ENCODE measurements at places on chromosomes 1 and 21.

- no peak for DNase-seq
Observed at GRCh38 chr1:110481968-110482623, 31.1 kb downstream of the PROK1 start.

DNA sequence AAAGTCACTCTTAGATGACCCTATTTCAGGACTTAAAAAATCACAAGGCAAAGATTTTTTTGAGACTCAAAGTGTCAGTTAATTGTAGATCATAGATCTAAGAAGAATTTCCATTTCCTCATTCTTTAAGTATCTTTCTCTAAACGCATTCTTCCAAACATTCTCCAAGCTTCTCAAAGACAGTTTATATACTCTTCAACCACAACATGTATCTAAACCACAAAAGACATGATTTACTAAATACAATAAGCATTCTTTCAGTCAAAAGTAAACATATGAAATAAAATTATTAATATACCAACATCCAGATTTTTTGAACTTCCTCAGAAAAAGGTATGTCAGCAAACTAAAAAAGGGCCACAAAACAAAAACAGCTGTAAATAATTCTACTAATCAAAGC is 24.4 kb downstream of the RC3H1 start:
- DNase-seq, result no peak

DNA sequence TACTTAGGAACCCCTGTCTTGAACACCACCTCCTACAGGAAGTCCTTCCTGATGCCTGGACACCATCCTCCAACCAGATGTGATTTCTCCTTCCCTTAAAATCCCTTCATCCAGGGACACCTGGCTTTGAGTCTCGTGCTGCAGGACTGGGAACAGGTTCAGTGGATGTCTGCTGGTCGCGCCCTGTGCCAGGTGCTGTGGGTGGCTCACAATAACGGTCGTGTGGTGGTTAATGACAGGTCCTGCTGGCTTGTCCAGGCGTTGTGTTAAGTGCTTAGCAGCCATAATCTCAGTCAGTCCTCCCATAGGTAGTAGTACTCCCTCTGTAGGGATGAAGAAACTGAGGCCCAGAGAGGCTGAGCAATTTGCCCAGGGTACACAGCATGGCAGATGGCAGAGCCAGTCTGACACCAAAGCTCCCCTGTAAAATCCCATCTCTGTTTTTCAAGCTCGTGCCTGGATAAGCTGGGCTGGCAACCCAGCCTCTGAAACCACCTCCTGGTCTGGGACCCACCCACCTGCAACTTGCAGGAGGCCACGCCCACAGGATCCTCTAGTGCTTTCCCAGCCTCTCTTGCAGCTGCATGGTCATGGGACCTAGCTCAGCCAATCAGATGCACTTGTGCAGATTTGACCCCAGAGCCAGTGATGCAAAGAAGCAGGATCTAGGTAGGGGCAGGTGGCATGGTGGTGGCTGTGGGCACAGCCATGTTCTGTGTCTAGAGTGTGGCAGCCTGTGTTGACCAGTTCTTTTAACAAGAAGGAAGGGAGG is 106.0 kb upstream of the IFFO2 start:
- no peak for DNase-seq

GRCh38 chr1:27513528-27513927 is 23.6 kb upstream of the WASF2 start:
- DNase-seq, result no peak

DNA sequence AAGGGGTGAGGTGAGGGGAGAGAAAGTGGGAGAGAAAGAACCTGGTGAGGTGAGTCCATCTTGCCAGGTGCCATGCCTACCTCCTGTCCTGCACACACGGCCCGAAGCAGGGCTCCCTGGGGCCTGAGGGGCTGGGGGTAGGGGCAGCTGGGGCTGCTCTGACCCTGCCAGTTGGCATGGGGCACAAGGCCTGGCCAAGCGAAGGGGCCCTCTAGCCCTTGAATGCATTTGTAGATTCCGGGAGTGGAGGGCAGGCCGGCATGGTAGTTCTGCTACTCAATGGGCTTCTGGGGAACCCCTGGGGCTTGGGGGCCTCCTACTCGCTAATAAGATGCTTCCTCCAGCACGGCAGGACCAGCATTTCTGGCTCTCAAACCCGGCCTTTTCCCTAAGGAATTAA is 3.6 kb upstream of the PRDM16 start:
- no peak for DNase-seq

- DNase-seq, result no peak
Observed at GRCh38 chr1:151915061-151915686, 5.9 kb upstream of the THEM4 start.

GRCh38 chr1:150516616-150517015 is 1.1 kb downstream of the FALEC start:
- no peak for DNase-seq

- DNase-seq, result no peak
Observed at GRCh38 chr21:38327984-38328383, 71.2 kb downstream of the KCNJ15 start.

DNA sequence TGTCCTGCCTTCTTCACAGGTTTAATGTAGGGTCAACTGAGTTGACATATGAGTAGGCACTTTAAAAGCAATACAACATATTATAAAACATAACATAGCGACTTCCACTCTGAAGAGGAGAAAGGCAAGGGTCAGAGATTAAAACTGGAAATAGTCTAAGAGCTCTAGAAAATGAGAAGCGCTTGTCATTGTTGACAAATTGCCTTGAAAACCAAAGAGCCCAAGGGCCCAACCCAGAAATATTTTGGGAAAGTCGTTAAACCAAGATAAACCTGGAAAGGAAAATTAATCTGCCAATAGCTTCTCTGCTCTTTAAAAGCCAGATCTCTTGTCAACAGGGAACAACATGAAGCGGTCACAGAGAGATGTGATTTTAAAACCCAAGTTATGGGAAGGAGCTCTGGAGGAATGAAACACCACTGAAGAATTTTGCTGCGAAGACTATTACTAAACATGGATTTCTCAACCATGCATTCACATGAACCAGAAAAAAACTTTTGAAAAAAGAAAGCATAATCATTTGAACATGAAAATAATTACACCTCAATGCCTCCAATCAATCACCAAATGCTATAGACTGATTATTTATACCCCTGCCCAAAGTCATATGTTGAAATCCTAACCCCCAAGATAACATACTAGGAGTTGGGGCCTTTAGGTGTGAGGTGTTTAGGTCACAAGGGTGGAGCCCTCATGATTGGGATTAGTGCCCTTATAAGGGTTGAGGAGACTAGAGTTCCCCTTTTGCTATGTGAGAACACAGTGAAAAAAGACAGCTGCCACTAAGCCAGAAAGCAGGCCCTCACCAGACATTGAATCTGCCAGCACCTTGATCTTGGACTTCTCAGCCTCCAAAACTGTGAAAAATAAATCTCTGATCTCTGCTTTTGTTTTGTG is 33.0 kb upstream of the MTF1 start:
- no peak for DNase-seq

DNA sequence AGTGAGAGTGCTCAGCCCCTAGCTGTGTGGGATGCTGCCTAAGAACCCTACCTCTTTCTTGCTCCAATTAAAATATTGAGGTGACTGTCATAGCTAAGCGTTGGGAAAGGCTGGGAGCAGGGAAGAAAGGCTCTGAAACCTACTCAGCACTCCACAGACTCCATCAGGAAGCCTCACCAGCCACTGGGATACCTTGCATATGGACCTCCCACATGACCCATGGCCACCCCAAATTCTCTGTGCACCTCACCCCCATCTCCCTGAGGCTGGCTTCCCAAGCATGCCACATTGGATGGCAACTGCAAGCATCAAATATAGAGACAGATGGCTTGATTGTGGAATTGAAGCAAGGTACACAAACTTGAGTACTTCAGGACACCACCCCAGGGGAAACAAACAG is 41.8 kb downstream of the FLVCR1 start:
- DNase-seq, result no peak

- DNase-seq, result peak; percentile 2
Observed at GRCh38 chr1:96236156-96236739, 485.3 kb upstream of the PTBP2 start.

GRCh38 chr1:245107776-245108114 is 47.0 kb upstream of the KIF26B start:
- DNase-seq, result no peak

- DNase-seq, result no peak
Observed at GRCh38 chr1:150575518-150576366, 3.7 kb downstream of the MCL1 start.

DNA sequence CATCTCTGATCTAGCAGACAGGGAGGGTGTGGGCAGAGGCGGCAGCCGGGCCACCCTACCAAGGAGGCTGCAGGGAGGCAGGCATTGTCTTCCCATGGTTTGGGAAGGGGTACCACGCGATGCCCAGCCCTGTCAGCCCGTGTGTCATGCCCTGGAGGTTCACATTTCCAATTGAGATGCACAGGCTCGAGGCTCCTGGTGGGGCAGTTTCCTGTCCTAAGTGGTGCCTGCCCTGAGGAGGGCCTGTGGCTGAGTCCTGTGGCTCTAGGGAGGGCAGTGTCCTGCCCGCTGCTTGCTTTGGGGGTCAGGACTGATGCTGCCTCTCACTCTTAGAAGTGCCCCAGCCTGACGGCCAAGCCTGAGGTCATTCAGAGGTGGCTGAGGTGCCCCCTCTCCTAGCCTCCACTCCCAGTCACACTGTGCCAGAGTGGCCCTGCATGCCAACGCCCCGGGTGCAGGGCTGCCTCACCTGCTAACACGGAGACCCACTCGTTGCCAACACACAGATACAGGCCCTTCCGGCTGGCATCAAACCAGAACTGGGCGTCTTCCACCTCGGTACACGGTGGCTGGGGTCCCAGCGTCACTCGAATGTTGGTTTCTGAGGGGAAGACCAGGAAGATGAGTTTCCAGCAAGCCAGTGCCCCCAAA is 11.9 kb downstream of the KRTAP10-1 start:
- DNase-seq, result no peak

GRCh38 chr1:230230273-230230672 is 163.2 kb downstream of the GALNT2 start:
- DNase-seq, result no peak

DNA sequence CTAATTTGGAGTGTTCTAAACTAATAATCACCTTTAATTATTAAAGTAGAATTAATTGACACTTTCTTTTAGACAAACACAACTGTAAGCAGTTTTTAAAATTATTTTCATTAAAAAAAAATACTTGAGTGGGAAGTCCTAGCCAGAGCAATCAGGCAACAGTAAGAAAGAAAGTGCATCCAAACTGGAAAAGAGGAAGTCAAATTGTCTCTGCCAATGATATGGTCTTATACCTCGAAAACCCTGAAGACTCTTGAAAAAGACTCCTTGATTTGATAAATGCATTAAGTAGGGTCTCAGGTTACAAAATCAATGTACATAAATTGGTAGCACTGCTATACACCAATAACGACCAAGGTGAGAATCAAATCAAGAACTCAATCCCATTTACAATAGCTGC is 83.0 kb upstream of the GADD45A start:
- DNase-seq, result no peak

DNA sequence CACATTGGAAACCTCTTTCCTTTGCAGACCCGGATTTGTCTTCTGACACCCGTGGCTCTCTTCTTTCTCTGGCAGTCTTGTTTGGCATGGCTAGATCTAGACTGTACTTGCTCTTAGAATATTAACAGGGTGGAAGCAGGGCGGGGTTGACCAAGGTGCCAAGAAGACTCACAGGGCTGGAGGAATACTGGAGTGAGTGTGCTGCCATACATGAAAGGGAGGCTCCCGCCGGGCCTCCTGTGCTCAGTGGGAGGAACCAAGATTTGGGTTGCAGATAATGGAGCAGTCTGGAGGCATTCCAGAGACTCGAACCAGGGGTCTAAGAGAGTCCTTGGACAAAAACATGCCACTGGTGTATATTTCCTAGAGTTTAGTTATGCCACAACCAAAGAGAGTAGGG is 27.6 kb upstream of the SNX27 start:
- no peak for DNase-seq

GRCh38 chr1:169779970-169780369 is 14.7 kb downstream of the METTL18 start:
- no peak for DNase-seq

DNA sequence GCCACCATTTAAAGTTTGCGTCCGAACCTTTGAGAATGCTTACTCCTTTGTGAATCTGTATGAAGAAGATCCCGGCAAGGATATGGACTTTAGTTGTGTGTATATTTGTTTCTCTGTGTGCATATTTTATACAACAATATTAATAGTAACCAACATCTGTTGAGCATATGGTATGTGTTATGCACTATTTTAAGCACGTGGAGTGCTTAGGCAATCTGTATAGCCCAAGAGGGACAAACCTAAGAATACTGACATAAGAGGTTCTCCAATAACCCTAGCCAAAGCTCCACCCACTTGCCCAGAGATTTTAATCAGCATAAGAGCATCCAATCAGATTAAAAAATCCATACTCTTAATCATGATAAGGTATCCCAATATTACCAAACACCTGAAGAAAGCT is 92.7 kb downstream of the MAB21L3 start:
- no peak for DNase-seq

DNA sequence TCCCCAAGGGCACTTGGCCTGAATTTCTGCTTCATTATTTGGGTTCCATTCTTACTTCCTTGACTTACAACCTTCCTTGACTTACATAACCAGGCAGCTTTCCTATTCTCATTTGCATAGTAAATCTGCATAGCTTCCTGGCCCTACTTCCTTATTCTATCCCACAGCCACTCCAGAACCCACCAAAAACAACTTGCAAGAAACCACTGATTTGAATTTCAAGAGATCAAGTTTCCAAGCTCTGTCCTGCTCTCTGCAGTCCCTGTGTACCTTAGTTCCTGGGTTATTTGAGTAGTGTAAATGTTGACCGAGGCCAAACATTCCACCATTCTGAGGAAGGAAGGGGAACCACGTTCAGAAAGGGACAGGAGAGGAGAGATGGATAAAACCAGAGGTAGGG is 603.3 kb downstream of the PTPRC start:
- DNase-seq, result no peak

DNA sequence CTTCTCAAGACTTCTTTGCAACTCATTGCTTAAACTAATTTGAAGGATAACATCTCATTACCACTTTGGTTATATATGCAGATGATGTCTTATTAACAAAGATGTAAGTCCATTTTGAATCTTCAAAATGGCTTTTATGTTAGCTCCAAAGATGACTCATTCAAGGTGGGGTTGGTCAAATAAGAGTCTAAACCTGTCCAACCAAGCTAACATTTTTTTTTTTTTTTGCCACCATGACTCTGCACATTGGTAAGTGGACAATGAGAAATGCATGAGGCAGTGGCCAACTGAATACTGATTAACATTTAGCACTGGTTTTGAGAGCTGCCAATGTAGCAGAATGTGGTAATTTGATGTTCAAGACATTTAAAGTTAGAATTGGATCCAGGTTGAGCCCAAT is 278 bp upstream of the KRTAP27-1 start:
- no peak for DNase-seq
